ENCODE measurements at places on chromosomes 7 and 10.

DNA sequence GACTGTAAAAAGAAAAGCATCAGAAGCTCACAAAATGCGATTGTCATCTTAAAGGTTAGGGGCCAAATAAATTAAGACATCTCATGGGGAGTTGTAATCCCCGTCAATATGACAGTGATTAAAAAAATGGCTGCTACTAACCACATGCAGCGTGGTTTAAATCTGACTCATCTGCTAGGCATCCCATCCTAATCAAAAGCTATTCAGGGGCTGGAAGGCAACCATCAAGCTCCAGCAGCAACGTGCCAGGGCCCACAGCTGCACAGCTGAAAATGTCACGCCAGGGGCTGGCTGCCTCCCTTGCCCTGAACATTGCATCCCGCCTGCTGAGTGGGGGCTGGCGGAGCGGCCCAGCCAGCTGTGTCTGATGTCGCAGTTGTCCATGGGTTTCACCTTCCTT is 66.3 kb upstream of the FRMD4A start:
- peak; percentile 99 for DNase-seq

DNA sequence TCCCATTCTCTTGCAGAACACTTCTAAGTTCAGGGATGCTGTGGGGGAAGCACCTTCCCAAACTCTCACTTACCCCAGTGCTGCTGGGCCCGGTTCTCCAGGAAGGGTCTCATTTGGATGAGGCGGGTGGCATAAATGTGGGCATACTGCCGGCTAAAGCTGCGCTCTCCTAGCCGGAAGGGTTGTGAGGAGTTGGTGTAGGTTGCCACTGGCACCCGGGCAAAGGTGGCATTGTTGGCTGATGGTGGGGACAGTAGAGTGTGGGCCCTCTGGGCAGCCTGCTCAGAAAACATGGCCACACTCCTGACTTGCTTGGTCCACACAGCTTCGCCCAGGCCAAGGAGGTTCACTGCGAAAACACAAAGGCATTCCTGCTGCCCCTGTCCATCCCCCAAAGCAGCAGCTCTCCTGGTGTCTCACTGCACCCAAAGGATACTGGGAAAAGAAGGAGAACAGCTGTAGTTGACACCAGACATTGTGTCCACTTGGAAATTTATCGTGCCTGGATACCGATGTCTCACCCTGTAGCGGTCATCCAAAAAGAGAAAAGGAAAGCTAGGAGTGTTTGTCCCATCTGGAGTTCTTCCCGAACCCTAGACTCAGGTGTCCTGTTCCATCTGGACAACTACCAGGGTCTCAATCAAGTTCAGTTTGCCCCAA is 1.5 kb downstream of the POLD2 start:
- no peak for DNase-seq

DNA sequence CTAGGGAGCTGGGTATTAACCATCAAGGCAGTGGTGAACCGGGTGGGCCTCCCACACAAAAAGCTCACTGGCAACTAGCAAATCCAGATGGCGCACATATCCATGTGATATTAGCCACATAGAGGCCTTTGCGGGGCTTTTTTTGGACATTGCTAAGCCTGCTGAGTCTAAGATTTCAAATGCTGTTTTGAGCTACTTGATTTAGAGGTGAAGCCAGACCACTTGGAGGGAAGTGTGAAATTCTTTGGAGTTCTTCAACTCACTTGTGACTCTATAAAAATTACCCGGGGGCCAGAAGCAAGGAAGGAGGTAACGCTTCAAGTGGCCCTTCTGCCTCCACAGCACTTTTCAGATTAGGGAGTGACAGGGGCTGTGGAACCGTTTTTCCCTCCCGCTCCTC is 619.8 kb upstream of the GALNT17 start:
- DNase-seq: no peak

DNA sequence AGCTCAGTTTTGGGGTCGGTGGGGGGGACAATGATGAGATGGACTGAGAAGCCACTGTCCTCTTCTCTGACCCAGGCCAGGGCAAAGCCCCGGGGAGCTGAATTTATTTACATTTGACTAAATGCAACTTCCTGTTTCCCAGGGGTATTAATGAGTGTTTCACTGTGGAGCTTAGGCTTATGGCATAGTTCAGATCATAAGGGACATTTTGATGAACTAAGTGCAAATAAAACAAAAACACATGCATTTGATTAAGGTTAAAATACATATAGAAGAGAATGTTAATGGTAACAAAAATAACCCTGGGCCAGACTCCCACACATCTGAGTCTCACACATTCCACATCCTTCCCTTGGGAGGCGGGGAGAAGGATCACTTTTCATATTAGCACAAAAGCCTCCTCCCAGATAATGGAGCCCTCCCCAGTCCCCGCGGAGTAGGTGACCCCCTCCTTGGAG is 320.6 kb downstream of the FRMD4A start:
- DNase-seq: peak; percentile 60

GRCh38 chr10:69317175-69317604 is 38.9 kb downstream of the HK1 start:
- no peak for DNase-seq

- no peak for DNase-seq
Measured at GRCh38 chr10:132250481-132251475, 57.0 kb downstream of the STK32C start.

All from A172 (cell line).